ENCODE measurements at places on chromosomes 12 and 14. TPM values are rescaled to one million over a fixed set of nuclear protein-coding genes. Genes with fewer than 3 reads are reported as not detected.

TAS2R19 gene
- total RNA-seq: 6.9 TPM

KRT83 gene
- not detected for total RNA-seq

TMEM52B gene
- total RNA-seq: not detected

C12orf54 gene
- total RNA-seq: not detected

NPAS3 gene
- total RNA-seq: 22.0 TPM

ETFBKMT gene
- total RNA-seq: 4.5 TPM

ACSM4 gene
- total RNA-seq: not detected

IFNG-AS1 gene
- not detected for total RNA-seq

VWF gene
- 8.2 TPM for total RNA-seq

FAM90A1 gene
- total RNA-seq: 0.41 TPM

KRT6A gene
- total RNA-seq: not detected

KRT86 gene
- total RNA-seq: under 0.01 TPM
